ENCODE measurements at places on chromosomes 1 and 21.

DNA sequence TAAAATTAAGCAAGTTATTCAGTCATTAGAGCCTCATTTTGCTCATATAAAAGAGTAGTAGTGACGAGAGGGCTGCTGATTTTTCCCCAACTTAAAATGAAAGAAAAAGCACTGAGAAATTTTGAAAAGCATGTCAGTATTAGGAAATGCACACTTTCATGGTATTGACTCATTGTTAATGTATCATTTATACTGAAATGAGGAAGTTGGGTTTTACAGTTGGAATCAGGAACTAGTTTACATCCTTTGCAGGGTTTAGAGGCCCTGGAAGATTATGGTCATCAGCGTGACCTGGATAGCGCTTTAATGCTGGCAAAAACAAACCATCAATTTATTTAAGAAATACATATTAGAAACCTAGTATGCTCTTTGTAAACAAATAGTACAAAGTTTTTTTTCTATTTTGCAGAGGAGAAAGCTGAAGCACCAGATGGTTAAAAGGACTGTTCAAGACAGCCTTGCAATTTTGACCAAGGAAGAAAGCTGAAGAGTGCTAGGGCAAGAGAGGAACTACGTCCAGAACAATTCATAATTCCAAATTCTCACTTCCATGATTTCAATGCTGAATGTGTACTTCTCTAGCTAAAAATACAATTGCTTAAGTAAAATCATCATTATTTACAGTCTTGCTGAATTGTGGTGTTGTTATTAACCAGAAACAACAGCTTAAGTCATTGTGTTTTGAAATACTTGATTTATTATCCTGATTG, 94.8 kb upstream of the SGIP1 start:
- DNase-seq = no peak

GRCh38 chr1:33086384-33086850, 5.5 kb downstream of the AZIN2 start:
- DNase-seq = peak; percentile 39

GRCh38 chr1:202268032-202268431, 73.7 kb downstream of the UBE2T start:
- no peak for DNase-seq

DNA sequence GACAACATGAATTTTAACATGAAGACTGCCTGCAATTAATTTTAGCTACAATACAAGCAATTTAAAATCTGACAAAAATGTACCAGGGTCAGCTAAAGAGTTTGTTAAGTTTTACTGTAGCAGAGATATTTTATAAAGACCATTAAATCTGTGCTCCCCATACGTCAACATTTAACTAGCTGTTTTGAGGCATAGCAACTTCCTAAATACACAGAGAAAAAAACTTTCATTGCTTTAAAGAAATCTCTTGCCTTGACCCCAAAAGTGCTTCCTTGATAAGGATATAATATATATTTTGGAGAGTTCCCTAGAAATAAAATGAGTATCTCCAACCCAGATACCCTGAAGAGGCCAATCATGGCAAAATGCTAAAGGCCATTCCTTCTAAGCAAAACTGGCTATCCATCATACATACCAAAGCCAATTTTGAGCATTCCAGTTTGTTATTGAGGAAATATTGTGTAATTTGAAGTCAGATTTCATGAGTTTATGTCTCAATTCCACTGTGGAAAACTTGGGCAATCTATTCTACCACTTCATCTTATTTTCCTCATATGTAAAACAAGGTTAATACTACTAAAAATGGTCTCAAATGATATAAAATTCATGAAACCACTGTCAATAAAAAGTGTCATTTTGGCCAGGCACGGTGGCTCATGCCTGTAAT, 19.1 kb downstream of the ASPM start:
- no peak for DNase-seq

DNA sequence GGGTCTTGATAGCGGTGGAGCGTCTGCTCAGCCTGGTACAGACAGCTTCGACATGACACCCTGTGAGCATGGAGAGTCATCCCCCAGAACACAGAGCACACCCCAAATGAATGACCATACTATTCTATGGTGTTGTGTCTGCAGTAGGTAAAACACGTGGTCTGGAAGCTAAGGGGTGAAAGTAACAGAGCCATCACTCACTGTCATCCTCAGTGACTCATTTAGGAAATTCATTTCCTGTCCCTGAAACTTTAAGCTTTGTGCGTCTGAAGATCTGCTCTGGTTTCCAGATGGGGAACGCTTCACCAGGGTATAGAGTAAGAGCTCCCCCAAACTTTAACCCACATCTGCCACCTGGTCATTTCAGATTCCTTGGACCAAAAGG, 94.8 kb upstream of the DISP3 start:
- DNase-seq = no peak

DNA sequence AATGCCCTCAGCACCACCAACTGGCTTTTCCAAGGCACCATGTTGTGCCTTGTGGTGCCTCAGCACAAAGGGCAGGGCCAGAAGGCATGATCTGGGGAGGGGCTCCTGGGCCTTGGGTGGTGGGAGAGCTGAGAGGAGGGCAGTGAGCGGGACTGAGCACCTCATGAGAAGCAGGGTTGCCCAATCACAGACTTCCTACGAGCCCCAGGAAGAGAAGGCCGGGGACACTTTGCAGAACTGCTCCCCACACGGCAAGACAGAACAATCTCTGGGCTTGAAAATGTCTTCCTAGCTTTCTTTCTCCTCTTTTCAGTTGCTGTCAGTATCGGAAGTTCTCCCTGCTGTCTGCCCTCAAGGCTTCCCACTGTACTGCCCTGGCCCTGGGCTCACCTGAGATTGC, 6.8 kb downstream of the KCNJ10 start:
- no peak for DNase-seq

- peak; percentile 3 for DNase-seq
Observed at GRCh38 chr1:168637350-168637991, 61.1 kb downstream of the XCL1 start.

- DNase-seq = no peak
Observed at GRCh38 chr1:14604414-14604813, 5.9 kb downstream of the KAZN start.

DNA sequence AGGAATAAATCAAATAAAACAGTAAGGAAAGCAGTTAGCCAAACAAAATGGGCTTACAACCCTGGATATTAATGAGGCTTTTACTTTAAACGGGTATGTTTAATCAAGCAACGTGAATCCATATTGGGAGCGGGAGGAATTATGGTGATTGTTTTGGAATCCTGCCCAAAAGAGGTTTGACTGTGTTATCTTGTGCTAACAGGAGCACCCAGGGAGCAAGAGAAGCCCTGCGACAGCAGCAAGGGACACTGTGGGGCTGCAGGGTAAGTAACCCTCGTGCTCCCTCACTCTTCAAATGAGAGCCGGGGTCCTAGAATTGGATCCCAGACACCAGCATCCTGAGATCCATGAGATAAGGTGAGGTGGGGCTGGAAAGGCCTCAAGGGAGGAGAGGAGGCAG, 72.6 kb upstream of the PGBD5 start:
- DNase-seq = peak; percentile 58

DNA sequence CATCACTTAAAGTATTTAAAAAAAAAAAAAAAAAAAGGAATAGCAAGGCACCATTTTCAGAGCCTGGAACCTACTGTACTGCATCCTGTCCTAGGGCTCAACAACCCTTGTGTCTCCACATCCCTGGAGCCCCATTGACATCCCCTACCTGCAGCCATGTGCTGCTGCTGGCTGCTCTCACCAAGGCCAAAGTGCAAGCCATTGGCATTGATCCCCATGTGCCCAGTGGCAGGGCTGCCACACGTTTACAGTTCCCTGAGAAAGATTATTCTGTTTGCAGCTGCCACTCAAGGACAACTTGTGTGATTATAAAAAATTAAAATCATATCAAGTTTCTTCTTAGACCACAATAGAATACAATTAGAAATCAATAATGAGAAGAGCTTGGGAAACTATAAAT, 129.9 kb downstream of the LHX8 start:
- DNase-seq = no peak

- no peak for DNase-seq
Observed at GRCh38 chr1:158509471-158510156, 37.6 kb downstream of the OR10R2 start.

GRCh38 chr1:51574796-51575195, 42.1 kb upstream of the OSBPL9 start:
- no peak for DNase-seq

- DNase-seq = no peak
Observed at GRCh38 chr1:181044449-181044966, 10.7 kb downstream of the MR1 start.

DNA sequence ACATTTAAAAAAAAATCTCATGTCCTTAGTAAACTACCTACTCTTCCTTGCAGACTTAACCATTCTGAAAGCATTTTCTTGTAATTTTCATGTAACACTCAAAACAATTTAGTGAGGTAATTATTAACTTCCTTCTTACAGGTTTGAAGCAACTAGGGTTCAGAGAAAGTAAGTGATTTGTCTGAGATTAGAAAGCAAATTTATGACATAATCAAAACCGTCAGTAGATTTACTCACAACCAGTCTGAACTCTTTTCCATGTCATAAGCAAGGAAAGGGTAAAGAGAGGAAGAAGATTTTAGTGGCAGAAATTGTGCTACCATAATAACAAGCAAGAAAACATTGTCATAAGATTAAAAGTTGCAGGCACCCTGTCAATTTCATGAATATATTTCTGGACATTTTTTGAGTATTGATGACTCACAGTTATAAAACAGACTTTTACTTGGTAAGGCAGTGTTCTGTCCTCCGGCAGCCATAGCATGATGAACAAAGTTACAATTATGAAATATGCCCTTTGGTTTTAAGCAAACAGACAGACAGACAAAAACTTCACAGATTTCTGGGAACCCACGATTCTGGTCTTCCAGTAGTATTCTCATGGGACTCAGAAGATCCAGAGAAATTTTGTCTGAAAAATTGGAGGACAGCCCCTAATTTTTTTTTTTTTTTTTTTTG, 707.2 kb downstream of the RWDD3 start:
- no peak for DNase-seq

- DNase-seq = peak; percentile 35
Observed at GRCh38 chr1:243482141-243483022, 226.5 kb downstream of the SDCCAG8 start.

DNA sequence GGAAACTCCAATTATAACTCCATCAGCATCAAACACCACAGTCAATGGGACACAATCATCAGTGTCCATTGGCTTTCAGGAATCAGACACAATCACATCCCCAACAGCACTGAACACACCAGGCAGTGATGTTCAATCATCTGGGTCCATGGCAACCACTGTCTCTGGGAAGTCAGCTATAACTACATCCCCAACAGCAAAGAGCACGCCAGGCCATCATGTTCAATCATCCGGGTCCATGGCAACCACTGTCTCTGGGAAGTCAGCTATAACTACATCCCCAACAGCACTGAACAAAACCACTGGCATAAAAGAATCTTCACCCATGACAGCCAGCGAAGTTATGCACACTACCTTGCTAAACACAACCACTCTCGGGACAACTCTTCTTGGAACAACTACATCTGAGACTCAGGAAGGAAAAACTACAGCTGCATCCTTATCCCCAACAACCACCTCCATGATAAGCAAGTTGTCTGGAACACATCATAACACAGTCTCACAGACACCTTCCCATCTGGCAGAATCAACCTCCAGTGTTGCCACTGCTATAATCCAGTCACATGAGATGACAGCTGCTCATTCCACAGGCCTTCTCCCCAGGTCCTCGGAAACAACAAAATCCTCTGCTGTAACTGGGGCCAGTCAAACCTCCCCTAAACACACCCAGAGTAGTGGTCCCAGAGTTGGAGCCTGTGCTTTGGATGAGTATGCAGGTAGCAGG, 19.9 kb downstream of the CATSPER4 start:
- DNase-seq = no peak

GRCh38 chr1:185917646-185918045, 183.5 kb downstream of the HMCN1 start:
- no peak for DNase-seq

GRCh38 chr21:44969066-44969670, 29.3 kb downstream of the SLX9 start:
- DNase-seq = no peak

GRCh38 chr1:154014154-154014907, 23.8 kb downstream of the RPS27 start:
- DNase-seq = no peak

DNA sequence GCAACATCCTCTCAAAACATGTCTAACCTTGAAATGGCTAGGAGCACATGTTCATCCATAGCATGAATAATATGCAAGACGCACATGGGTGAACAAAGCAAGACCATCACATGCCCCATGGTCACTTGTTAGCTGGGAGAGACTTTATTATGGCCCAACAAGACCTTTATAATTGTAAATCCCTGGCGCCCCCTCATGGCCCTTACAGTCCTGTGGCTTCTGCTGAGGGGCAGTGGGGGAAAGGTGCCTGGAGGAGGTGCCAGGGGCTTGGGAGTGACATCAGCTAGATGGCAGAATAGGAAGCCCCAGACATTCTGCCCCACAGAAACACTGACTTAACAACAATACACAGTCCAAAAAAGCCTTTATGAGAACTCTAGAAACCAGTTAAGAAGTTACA, 51.7 kb downstream of the CSMD2 start:
- DNase-seq = no peak

- no peak for DNase-seq
Observed at GRCh38 chr21:37088186-37088735, 15.2 kb downstream of the TTC3 start.

- peak; percentile 88 for DNase-seq
Observed at GRCh38 chr1:223479718-223480425, 86.7 kb downstream of the CCDC185 start.

GRCh38 chr1:29830916-29831315, 594.6 kb downstream of the PTPRU start:
- DNase-seq = no peak

DNA sequence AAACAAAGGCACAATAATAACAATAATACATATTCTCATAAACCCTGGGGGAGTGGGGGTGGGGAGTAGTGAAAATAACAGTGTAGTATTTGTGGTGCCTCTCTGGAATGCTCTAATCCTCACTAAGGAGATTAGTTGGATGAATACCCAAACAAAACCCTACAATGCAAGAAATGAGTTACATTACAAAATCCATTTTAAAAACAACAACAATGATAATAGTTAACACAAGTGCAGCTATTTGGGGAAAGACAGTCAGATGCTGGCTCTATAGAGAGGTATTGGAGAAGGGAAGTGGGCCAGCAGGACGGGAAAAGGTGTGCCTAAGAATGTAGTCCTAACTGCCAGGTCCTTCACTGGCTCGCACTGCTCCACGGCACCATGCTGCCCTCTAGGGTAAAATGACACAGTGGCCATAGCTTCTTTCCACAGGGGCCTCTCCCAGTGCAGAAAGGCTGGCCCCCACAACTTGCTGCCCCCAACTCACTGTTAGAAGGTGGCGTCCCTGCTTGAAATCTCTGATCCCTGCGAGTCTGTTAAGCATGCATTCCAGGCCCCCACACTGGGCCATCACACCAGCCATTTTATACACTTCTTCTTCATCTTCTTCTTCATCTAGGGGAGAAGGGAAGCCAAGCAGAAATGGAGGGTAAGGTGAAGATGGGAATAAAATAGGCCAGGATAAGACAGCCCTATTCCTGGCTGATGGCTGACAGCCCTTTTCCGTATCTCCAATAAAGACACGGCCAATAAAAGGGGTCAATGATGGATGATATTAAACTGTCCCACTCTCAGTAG, 113.8 kb downstream of the UBR4 start:
- no peak for DNase-seq

- DNase-seq = no peak
Observed at GRCh38 chr1:50378770-50379169, 44.5 kb downstream of the DMRTA2 start.
